RWPE1 (cell line): ENCODE measurements at places on chromosomes 5 and 9.

- no peak for DNase-seq
These were observed 10.7 kb downstream of the NANS start for GRCh38 chr9:98067184-98067583.

GRCh38 chr5:158301186-158301585 lies 442.2 kb upstream of the CLINT1 start:
- no peak for DNase-seq

DNA sequence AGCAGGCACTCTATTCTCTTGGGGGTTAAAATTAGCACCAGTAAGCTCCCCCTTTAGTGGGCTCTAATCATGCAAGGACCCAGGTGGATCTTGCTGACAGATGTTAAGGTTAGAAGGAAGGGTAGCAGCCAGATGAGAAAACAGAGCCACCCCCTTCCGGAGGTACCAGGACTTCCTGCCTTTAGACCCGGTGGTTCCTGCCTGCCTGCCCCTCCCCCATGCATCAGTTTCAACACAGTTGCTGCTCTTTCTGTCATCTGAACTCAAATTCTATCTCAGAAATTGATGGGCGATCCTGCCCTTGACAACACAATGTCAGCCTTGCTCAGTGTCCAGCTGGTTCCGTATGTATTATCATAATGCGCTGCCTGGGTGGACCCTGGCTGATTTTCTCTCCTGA lies 287.3 kb downstream of the EBF1 start:
- no peak for DNase-seq

DNA sequence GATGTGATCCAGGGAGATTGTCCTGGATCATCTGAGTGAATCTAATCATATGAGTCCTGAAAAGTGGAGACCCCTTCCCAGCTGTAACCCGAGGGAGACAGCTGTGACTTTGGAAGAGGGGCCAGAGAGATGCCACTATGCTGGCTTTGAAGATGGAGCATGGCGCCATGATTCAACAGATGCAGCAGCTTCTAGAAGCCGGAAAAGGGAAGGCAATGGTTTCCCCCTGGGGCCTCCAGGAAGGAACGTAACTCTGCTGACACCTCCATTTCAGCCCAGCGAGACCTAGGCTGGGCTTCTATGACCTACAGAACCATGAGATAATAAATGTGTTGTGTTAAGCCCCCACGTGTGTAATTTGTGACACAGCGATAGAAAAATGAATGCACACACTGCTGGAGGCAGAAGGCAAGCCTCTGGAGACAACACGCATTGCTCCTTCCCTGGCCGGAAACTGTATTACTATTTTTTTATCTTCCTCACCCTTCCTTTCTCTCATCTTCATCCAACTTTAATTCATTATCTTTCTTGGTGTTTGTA lies 16.6 kb upstream of the SARDH start:
- no peak for DNase-seq

GRCh38 chr5:99807346-99807745 lies 727.8 kb upstream of the FAM174A start:
- no peak for DNase-seq

GRCh38 chr9:125906144-125906543 lies 159.0 kb downstream of the PBX3 start:
- no peak for DNase-seq

- DNase-seq: no peak
These were observed 208.0 kb upstream of the TRIM32 start for GRCh38 chr9:116479056-116479544.

DNA sequence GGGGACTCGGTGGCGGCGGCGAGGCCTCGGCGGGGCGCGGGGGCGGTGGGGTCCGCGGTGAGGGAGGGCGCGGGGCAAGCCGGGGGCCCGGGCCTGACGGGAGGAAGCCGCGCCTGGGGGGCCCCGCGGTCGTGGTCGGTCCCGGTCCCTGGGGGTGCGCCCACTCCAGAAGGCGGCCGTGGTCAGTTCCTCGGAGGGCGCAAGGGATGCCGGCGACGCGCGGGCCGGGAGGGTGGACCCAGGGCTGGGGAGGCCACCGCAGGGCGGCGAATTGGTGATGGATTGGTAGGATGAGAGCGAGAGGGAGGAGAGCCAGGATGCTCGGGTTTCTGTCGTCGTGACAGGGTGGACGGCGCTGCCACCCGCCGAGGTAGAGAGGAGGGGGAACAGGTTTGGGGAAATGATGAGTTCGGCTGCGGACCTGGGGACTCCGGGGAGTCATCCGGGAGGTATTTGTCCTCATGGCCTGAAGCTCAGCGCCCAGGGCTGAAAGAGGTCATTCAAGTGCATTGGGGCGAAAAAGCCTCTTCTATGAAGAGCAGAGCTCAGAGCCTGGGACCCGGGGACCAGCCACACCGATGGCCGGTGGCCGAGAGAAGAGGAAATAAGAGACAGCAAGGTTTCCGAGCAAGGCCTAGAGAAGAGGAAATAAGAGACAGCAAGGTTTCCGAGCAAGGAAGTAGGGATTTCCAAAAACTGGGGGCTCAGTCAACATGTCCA lies 557 bp downstream of the GNG10 start:
- peak; percentile 53 for DNase-seq

DNA sequence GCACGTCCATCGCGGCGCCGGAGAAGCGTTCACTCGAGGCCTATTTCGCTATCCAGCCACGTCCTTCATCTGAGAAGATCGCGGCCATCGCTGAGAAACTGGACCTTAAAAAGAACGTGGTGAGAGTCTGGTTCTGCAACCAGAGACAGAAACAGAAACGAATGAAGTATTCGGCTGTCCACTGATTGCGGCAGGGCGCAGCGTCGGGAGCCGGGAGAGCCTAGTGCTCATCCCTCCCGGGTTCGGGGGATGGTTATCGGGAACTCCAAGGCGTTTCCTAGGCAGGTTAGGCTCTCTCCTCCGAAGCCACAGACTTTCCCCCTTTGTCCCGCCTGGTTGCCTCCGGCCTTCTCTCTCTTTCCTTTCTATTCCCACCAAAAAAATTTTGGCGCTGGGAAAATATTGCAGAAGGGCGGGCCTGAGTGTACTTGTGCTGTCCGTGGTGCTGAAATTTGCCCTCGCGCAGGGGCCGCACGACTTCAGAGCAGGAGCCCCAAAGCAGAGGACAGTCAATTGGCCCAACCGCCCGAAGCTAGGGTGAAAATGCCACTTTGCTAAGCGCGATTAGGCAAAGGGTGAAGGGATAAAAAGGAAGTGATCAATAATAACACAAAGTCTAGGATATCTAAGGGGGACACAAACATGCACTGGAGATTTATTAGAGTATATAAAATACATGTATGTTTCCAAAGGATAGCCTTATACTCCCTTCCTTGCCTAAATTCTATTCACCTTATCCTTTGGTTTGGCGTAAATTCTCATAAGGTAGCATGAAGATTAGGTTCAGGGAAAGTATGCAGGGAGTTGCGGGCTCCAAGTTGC lies 1.8 kb downstream of the POU4F3 start:
- peak; percentile 72 for DNase-seq

GRCh38 chr9:16992138-16992537 lies 121.7 kb upstream of the BNC2 start:
- no peak for DNase-seq

DNA sequence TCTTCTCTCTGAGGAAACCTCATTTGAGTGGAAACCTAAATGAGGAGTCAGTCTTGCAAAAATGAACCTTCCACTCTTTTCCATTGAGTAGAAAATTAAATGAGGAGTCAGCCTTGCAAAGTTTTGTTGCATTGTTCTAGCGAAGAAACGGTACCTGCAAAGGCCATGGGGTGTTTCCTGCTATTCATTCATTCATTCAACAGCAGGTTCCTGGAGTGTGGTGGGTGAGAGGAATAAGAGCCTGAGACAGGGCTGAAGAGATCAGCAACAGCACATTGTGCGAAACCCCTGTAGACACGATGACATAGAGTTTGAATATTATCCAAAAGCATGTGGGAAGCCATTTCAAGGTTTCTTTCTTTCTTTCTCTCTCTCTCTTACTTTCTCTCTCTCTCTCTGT lies 14.6 kb upstream of the SETX start:
- no peak for DNase-seq

DNA sequence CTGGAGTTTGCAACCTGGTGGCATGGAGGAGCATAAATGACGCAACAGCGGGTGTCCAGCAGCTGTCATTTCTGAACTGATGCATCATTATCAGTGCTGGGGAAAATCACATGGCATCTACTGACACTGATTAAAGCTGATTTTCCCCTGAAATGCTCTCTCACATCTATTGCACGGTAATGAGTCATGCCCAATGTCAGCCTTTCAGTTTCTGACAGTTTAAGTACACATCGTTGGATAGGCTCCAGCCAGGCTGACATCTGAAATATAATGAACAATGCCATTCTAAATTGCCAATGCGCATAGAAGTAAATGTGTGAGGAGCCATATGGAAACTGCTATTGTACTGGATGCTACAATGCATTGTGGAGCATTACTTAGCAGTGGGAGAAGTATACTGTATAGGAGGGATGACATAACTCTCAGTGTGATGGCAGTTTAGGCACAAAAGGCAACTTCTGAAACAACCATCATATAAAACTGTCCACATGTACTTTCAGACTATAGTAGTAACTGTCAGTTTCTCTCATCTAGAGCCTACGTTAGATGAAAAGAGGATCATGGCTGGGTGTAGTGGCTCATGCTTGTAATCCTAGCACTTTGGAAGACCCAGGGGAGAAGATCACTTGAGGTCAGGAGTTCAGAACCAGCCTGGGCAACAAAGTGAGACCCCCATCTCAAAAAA lies 389.3 kb upstream of the DMAC1 start:
- DNase-seq: no peak

- DNase-seq: peak; percentile 33
These were observed 26.6 kb downstream of the MRPL22 start for GRCh38 chr5:154967421-154968024.

- peak; percentile 34 for DNase-seq
These were observed 38.2 kb upstream of the TEX48 start for GRCh38 chr9:114720086-114720676.

DNA sequence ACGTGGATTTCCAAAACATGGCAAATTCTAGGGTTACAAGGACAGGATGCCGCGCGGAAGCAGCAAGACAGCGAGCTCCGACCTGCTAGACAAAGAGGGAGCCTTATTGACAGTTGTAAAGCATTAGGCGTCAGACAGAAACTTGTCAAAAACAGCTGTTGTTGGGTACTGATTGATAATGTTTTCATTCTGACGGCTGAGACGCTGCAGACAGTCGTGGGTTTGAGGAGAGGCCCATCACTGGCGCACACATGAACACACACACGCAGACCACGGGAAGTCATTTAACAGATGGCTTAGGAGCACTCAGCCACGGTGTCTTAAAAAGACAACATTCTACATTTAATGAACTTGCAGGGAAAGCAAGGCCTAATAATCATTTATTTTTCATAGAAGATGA lies 324.0 kb downstream of the NDUFS4 start:
- no peak for DNase-seq
